ENCODE measurements at places on chromosomes 2 and 18.

GRCh38 chr2:78132391-78133370 lies 610.5 kb upstream of the LRRTM4 start:
- no peak for DNase-seq

DNA sequence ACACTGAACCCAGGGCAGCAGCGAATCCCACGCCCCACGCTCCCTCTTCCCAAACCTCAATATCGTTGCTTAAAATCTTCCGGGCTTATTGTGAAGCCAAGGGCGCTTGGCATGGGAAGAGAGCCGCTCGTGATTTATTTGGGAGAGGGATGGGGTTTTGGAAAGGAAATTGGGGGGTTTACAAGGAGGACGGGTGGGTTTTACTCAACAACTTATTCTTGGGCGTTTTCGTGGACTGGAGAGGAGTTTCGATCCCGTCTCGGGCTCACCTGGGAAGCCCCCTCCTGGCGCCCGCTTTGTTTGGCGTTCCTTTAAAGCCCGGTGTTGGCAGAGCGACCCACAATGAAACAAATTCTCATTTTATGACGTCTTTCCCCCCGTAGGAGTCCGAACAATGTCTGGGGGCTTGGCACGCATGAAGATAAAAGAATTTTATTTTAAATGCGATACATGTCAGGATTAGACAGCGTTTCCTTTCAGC lies 135.3 kb downstream of the INSIG2 start:
- no peak for DNase-seq

- no peak for DNase-seq
These were observed 5.5 kb downstream of the NHEJ1 start for GRCh38 chr2:219155054-219155644.

DNA sequence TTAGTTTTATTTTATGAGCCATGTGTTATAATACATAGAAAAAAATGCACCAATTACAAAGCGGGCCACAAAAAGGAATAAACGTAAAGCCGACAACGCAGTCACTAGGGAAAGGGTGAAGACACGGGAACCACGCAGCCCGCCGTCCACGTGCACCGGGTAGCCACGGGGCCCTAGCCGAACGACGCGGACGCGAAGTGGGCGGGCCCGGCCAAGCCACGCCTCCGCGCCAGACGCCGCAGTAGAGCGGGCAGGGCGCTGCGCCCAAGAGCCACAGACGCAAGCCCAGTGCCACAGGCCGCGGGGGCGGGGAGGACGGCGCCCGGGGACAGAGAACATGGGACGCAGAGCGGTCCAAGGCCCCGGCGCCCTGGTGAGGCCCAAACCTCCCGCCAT lies at the start of gene DUSP28:
TSS of gene DUSP28 (plus strand) at position 274 of the 396 bp plus-strand sequence. CDS start 328 bp downstream, outside the sequence.
- DNase-seq, result peak; percentile 90

DNA sequence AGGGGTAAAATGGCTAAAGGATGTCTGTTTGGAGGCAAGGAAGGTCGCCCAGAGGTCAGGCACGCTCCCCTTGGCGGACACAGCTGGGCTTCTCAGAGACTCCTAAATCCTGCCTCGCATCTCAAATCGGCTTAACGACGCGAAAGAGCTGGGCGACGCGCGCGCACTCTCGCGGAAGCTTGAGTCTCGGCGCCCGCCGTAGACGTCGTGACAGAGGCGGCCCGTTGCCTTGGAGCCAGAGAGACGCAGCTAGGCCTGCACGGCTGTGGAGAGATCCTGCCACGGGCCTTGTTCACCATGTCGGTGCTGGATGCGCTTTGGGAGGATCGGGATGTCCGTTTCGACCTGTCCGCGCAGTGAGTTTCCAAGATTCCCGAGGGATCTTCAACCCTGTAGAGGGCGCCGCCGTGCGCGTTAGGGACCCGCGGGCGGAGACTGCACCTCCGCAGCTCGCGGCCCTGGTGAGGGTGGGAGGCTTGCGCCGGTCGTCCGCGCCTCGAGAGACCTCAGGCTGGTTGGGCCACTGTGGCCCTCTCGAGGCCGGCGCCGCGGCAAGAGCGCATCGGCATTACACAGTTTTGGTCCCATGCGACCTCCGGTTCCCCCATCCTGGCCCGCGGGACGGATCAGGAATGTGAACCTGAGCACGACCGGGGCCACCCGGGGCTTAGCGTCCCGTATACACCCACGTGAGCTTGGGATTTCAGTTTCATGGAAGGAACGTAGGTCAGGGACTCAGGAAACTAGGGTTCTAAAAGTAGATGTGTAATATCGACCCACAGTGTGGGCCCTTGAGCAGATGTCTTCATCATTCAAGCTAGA lies at the start of gene BBS5:
TSS of gene BBS5 (plus strand) at position 238 of the 822 bp plus-strand sequence. CDS start at position 298, 60 bp downstream.
- peak; percentile 90 for DNase-seq

GRCh38 chr2:183040604-183041003 lies 2.3 kb upstream of the NCKAP1 start:
- DNase-seq, result no peak

- DNase-seq, result no peak
These were observed 1241.1 kb upstream of the ZEB2 start for GRCh38 chr2:145760781-145761649.

DNA sequence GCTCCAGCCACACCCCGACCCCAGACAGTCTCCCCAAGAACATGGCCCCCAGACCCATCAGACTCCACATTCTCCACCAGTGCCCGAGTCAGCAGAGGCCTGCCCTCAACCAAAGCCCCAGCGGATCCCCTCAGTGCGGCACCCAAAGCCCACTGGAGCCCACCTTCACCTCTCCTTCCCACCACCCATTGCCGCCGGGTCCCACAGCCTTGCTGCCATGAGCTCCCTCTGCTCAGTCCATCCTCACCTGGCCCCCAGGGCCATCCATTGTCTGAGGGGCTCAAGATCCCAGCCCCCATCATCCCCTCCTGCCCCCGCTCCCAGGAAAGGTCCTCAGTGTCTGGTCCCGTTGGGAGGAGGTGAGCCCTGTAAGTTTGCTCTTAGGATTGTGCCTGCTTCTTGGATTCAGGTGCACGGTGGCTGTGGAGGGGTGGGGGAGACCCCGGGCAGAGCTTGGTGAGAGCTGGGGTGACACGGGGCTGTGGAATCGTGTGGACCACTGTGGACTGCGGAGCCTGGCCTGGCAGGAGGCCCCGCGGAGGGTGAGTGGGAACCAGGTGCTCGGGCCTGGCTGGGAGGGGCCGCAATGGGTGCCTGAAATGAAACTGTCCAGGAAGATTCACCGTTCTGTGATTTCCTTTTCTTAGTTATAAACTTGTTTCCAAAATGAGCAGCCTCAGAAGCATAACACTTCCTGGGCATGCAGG lies 32.7 kb upstream of the GPC1 start:
- DNase-seq, result no peak

GRCh38 chr18:21315741-21316197 lies 73.7 kb downstream of the GREB1L start:
- DNase-seq, result no peak

GRCh38 chr2:1806254-1806653 lies 61.9 kb upstream of the PXDN start:
- peak; percentile 58 for DNase-seq

DNA sequence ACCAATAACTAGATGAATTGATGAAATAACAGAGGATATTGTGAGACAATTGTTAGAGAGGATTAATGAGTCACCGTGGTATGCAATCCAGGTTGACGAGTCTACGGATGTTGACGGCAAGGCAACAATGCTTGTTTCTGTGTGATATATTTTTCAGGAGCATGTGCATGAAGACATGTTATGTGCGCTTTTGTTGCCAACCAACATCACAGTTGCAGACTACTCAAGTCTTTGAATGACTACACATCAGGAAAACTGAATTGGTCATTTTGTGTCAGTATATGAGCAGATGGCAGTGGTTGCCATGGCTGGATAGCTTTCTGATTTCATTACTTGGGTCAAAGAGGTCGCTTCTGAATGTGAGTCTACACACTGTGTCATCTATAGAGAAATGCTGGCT lies 96.8 kb upstream of the CRACDL start:
- DNase-seq, result no peak

- no peak for DNase-seq
These were observed 60.9 kb downstream of the ATF2 start for GRCh38 chr2:175107146-175107545.

Data from posterior cingulate gyrus (tissue), 11 donors.